Right atrium auricular region (tissue), 2 donors: ENCODE measurements at places on chromosomes 6 and 20.
A peak's percentile ranks its signal among the peaks of the same experiment; 100 is the strongest.

DNA sequence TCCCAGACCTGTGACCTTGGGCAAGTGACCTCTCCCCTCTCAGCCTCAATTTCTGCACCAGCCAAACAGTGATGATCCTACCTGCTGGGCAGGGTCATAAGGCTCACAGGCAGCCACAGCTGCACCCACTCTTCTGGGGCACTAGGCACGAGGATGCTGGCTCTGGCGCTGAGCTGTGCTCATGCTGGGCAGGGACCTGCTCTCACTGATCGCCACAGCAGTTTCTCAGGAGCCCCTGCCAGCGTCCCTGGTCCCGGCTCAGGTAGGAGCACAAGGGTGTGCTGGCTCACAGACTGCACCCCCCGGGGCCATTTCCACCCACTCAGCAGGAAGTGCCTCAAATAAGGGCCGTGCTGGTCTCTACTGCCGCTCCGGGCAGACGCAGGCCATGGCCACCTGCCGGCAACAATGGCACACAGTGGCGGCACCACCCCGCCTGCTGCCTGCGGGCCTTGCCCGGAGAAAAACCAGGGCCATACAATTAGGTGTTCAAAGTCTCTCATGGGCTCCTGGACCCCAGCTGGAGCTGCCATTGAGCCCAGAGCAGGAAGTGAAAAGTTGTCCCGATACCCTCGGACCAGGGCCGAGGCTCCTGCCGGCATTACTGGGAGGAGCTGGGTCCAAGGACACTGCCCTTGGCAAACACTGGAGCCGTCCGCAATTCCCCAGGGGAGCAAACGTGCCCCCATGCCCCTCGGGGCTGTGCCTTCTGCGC lies 4.6 kb upstream of the CABLES2 start:
- DNase-seq = no peak

- no peak for DNase-seq
Measured at GRCh38 chr6:41689171-41690008, 46.0 kb downstream of the TFEB start.

- peak; percentile 82 for DNase-seq
Measured at GRCh38 chr20:37990571-37991151, 42.6 kb downstream of the TTI1 start.

DNA sequence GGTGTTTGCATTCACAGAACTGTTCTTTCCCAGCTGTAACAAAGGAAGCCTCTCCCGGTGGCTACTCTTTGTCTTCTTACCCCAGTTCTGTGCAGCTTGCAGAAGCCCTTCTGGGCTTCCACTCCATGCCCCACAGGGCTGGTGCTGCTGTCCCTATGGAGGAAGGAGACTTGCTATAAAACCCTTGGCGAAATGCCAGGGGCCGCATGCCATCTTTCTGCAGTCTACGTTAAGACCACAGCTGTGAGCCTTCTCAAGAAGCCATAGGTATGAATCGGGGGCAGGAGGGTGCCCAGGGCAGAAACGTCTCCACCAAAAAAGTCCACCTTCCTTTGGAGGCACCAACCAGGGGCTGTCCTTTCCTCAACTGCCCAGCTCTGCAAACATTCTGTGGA lies 60.7 kb downstream of the PRND start:
- no peak for DNase-seq

DNA sequence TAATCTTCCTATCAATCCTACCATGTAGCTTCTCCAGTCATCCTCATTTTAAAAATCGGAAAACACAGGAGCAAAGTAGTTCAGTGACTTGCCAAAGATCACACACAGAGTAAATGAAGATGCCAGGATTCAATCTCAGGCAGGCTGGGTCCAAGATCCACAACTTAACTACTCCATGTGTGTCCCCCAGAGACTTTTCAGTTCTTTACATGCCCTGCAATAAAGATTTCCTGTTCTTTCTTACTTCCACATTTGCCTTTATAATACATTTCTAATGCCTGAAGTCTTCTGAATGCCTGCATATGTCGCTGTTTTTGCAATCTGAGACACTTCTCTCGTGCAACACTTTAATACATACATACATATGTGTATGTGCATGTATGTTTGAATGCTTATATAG lies 121.7 kb upstream of the MARCKS start:
- DNase-seq = no peak

DNA sequence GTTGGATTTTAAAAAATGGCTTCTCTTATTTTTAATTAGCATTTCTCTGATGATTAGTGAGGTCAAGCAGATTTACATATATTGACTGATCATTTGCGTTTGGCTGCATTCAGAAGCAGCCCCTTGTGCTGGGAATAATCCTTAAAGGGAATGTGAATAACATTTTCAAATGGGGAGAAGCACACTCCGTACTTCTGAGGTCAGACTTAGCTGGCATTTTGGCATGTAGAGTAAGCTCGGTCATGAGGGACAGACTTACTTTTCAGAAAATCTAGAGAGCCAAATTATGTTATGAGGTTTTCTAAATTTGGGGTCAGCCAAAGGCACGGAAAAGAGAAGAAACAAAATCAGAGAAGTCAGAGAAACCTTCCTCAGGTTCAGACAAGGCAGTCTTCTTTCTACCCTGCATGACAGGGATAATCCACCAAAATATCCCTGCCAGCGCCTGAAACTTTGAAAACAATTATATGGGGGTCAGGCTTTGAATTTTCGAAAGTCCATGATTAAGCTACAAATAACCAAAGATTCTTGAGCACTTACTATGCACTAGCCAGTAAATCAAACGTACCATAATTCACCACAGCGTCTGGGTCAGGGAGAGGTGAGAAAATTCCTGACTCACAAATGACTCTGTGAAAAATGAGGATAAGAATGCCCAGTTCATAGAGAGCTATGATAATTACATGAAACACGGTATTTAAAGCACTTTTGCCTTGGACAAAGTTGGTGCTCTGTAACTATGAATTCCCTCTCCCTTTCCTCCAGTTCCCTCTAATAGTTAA lies 44.9 kb downstream of the ADAT2 start:
- no peak for DNase-seq

GRCh38 chr20:5046656-5047339 lies 45.5 kb upstream of the SLC23A2 start:
- DNase-seq = no peak

GRCh38 chr20:23363257-23363649 lies 1.3 kb downstream of the GZF1 start:
- no peak for DNase-seq

- DNase-seq = no peak
Measured at GRCh38 chr20:32019563-32020463, 9.6 kb downstream of the CCM2L start.

DNA sequence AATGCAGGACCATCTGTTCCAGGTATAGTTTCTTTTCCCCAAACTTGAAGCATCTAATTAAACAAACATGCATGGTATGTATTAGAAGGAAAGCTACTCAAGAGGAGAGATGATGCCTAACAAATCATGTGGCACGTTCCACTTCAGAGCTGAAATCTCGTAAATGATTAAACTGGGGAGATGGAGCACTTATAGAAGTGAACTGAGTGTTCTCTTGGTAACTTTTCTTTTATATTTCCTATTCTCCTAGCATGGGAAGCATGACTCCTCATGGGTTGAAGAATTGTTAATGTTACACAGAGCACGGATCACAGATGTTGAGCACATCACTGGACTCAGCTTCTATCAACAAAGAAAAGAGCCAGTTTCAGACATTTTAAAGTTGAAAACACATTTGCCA lies 61.1 kb downstream of the CCN2 start:
- DNase-seq = no peak

DNA sequence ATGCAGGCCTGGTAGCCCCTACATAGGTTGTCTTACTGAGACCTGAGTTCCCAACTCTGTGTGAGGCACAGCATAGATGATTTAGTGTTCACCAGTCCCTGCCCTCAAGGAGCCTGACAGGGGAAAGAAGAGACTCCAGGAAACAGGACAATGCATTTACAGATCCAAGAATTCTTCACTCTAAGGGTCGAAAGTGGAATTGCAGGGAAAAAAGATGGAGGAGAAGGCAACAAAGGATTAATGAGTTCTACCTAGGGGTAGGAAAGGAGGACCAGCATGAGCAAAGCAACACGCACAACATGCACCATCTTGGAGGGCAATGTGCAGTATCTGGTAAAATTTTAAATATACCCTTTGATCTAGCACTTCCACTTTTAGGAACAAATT lies 5.9 kb downstream of the SPAG4 start:
- DNase-seq = no peak

GRCh38 chr20:13331536-13331935 lies 110.5 kb downstream of the ISM1 start:
- DNase-seq = no peak

GRCh38 chr6:111260570-111261298 lies 173.4 kb downstream of the SLC16A10 start:
- no peak for DNase-seq

DNA sequence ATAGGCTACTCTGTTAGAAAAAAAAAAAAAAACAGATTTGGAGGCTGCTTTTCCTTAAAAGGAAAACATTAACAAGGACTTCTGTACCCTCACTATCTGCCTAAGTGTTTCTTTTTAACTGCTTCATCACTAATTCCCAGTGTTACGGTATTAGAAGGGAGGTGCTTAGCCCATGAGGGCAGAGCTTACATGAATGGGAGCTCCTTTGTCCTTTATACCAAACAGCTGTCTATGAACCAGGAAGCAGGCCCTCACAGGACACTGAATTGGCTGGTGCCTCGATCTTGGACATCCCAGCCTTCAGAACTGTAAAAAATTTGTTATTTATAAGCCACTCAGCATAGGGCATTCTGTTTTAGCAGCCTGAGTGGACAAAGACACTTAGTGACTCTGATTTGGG lies 215.6 kb upstream of the NRSN1 start:
- DNase-seq = no peak

GRCh38 chr6:97812940-97813339 lies 529.9 kb upstream of the MMS22L start:
- no peak for DNase-seq

DNA sequence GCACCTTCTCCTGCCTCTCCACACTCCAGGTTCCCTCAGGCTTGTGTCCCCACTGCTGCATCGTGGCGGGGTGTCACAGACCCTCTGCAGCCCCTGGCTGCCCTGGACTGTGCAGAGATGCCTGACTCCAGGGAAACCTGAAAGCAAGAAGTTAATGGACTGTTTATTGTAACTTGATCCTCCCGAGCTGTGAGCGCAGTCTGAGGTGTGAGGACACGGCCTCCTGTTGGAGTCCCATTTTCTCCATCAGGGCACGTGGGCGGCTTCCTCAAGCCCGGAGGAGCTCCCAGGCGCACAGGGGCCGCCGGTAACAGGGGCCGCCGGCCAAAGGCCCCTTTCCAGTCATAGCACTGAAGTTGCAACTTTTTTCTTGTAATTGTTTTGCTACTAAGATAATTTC lies 16.9 kb downstream of the RBM38 start:
- DNase-seq = no peak

DNA sequence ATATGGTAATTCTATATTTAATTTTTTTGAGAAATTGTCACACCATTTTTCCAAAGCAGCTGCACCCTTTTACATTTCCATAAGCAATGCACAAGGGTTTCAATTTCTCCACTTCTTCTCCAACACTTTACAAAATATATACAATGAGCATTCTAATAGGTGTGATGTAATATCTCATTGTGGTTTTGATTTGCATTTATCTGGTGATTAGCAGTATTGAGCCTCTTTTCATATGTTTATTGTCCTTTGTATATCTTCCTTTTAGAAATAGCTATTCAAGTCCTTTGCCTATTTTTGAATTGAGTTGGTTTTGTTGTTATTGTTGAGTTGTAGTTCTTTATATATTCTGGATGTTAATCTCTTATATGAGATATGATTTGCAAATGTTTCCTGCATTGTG lies 47.6 kb upstream of the HBS1L start:
- no peak for DNase-seq

DNA sequence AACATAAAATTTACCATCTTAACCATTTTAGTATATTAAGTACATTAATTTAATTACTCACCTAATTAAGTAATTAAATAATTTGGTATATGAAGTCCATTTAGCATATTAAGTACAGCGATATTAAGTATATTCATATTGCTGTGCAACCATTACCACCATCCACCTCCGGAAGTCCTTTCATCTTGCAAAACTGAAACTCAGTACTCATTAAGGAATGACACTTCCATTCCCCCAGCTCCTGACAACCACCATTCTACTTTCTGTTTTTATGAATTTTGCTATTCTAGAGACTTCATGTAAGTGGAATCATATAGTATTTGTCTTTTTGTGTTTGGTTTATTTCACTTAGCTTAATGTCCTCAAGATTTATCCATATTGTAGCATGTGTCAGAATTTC lies 61.1 kb upstream of the GTSF1L start:
- no peak for DNase-seq

DNA sequence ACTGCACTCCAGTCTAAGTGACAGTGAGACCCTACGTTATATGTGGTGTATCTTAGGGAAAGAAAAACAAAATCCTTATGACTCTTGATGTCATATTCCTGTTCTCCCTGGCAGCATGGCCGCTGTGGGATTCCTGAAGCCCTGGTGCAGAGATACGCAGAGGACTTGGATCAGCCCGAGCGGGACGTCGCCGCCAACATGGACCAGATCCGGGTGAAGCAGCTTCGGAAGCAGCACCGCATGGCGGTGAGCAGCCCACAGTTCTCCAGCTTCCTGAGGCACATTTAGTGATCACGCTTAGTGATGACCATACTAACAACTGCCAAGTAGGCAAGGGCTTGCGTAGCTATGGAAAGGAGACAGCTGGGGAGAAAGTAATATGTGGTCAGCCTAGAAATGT lies 200.9 kb upstream of the UST start:
- no peak for DNase-seq

DNA sequence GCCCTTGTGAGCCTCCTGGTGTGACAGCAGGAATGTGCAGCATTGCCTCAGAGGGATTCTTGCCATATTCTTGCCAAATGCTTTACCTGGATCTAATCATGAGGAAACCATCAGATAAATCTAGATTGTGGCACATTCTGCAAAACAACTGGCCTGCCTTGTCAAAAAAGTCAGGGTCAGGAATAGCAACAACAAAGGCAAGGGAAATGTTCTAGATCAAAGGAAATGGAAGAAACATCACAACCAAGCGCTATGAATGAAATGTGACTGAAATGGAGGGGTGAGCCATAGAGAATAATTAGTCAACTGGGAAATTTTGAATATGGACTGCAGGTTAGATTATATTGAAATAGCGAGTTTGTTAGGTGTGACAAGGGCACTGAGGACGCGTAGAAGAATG lies 262.6 kb upstream of the CDYL start:
- no peak for DNase-seq

- no peak for DNase-seq
Measured at GRCh38 chr6:146795479-146796133, 196.8 kb downstream of the ADGB start.
